NCI-H1105 (cell line): ENCODE measurements at places on chromosomes 1 and 21.
A peak's percentile ranks its signal among the peaks of the same experiment; 100 is the strongest.

- DNase-seq = no peak
Observed at GRCh38 chr1:46587069-46587468, 17.0 kb downstream of the MKNK1 start.

DNA sequence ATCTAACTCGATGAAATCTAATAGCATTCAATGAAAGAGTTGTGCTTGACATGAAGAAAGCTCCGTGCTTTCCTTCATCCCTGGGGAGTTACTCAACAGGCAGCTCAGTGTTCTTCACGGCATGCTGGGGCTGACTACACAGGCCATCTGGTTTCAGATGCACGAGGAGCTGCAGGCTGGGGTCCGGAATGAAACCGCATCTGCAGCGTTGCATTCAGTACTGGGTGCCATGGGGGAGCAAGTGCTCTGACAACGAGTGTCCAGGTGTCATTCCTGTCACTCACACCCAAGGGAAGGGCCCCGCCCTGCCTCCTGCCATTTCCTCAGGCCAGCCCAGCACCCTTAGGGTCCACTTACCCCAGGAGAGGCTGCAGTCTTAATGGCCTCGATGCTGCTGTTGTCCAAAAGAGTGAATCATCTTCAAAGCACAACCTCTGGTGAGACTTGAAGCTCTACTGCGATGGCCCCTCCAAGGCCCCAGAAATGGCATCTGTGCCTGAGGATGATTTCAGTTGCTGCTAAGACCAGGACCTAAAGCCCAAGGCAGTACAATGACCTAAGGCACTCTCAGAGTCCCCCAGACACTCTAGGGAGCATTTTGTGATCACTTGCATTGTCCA is 61.4 kb downstream of the STUM start:
- no peak for DNase-seq

- no peak for DNase-seq
Observed at GRCh38 chr1:177366091-177366490, 195.3 kb downstream of the BRINP2 start.

DNA sequence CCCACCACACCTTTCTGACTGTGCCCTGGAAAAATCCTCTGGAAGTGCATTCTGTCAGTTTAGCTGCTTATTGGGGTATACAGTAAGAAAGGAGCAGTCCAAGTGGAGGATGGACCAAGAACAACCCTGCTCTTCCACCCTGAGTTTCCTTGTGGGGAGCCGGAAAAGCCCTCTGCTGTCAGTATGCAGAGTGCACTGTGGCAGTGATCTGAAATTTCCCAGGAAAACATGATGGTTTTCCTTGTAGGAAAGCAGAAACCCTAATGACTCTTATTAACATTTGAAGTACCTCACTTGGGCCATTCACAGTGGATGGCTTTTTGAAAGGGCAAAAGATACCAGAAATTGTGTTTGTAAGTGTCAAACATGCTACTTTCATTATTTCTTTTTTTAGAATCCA is 20.5 kb downstream of the ELAVL4 start:
- DNase-seq = no peak

- DNase-seq = no peak
Observed at GRCh38 chr1:22141554-22142314, 1.2 kb downstream of the WNT4 start.

DNA sequence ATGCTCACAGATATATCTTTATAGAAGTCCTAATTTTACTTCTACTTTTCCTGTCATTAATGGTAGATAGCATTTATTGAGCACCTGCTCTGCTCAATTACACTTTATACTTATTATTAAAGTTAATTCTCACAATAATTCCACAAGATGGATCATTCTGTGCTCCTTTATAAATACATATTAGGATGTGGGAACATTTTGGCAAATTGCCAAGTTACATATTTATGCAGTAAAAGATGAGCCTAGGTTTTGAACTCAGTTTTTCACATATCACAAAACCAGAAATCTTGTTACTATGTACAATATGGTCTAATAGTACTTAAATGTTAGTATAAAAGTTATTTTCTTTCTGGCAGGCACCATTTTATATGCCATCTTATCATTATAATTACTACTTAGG is 895.0 kb upstream of the B3GALT2 start:
- DNase-seq = no peak

DNA sequence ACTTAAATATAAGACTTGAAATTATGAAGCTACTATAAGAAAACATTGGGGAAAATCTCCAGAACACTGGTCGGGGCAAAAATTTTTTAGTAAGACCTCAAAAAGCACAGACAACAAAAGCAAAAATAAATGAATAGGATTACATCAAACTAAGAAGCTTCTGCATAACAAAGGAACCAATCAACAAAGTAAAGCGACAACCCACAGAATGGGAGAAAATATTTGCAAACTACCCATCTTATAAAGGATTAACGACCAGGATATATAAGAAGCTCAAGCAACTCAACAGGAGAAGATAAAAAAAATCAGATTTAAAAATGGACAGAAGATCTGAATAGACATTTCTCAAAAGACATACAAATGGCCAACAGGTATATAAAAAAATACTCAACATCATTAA is 19.1 kb downstream of the UCHL5 start:
- no peak for DNase-seq

GRCh38 chr1:34060187-34060730 is 104.8 kb downstream of the CSMD2 start:
- DNase-seq = no peak

DNA sequence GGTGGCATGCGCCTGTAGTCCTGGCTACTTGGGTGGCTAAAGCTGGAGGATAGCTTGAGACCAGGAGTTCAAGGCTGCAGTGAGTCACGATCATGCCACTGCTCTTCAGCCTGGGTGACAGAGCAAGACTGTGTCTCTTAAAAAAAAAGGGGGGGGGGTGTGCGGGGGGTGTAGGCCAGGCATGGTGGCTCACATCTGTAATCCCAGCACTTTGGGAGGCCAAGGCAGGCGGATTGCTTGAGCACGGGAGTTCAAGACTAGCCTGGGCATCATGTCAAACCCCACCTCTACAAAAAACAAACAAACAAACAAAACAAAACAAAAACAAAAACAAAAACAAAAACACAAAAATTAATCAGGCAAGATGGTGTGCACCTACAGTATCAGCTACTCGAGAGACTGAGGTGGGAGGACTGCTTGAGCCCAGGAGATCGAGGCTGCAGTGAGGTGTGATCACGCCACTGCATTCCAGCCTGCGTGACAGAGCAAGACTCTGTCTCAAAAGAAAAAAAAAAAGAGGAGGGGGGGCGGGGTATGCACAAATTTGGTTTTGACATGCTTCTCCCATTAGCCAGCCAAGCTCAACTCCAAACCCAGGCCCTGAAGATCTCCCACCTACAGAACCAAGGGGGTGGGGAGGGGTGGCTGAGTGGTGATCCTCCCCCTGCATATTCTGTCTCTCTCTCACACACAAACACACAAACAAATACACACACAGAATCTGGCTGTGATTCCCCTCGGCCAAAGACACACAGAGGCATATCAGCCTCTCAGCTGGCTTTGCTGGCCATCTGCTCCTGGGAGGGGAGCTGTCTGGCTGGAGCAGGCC is 3.1 kb downstream of the PTAFR start:
- no peak for DNase-seq

- DNase-seq = peak; percentile 42
Observed at GRCh38 chr1:92749024-92749634, 35.8 kb downstream of the EVI5 start.

GRCh38 chr1:169601096-169601881 is 15.0 kb upstream of the F5 start:
- DNase-seq = no peak

GRCh38 chr1:182601416-182601786 is 2.8 kb downstream of the RGS16 start:
- peak; percentile 81 for DNase-seq

DNA sequence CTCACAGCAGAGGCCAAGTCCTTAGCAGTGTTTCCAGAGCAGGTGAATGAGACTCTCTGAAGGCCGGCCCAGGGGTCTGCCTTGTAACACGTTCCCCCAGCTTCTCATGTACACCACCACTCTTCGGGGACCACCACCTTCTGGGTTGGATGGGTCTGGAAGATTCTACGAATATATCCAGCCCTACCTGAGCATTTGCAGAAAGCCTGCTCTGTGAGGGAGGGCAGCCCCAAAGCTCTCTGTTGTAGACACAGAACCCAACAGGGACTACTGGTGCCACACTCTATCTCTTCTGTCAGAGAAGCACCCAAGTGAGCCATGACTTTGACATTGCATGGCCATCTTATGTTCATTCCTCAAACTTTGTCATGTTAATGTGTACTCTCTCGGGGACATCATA is 61.8 kb downstream of the CD247 start:
- DNase-seq = no peak

DNA sequence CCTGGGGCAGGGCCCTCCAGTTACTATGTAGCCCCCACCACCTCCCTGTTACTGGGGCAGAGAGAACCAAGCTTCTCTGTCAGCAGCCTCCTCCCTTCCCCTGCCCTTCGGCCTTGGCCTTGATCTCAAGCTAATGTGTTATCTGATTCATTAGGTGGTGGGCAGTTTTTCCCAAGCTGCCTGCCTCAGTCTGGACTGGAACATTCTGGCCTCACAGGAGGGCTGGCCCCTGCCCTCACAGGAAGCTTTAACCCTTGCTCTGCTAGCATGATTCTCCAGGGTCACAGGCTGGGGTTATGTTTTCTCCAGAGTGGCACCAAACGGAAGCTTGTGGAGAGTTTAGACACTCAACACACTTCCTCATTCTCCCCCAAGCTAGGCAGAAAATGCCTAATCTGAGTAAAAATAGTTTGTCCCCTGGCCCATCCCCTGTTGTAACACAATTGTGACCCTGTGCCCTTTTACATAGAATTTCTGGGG is 37.2 kb upstream of the SLC6A9 start:
- no peak for DNase-seq

DNA sequence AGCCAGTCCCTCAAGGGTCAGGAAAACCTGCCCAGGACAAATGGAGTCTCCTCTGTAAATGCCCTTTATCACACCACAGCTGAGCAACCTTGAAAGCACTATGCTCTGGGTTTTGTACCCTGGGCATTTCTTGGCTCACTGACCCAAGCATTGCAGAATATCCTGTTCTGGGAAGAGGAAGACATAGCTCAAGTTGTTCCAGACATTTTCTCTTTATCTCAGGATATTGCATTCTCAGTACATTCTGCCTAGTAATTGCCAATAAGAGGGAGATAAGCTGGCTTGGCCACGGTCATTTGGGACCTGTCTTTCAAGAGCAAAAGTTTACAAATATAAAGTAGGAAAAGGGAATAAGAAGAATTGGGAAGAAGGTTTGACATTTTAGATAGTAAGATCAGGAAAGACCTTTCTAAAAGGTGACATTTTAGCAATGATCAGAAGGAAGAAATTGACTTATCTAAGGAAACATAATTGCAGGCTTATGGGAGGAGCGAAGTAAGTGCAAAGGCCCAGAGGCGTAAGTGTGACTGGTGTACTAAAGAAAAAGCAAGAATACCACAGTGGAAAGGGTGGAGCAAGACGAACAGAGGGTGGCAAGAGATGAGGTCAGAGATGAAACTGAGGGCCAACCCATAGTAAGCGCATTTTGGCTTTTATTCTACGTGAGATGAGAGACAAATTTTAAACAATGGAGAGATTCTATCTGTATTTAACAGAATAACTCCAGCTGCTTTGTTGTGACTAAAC is 394.0 kb upstream of the CXADR start:
- no peak for DNase-seq

- DNase-seq = no peak
Observed at GRCh38 chr1:246271516-246271915, 235.6 kb downstream of the SMYD3 start.

DNA sequence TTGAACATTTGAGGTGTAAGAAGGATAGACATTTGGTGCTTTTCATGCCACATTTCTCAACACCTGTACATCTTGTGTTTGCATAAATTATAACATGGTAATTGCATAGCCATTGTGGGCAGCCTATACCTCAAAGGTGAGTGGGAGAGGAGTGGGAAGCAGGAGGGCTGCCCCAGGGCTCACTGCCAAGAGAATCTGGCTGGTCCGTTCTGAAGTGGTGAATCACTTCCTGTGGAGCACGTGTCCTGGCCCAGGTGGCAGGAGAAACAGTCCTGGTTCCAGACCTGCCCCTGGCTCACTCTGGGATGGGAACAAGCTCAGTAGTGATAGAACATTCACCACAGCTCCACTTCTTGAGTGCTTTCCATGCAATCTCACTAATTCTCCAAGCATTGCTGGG is 11.6 kb upstream of the OLFML2B start:
- peak; percentile 19 for DNase-seq

DNA sequence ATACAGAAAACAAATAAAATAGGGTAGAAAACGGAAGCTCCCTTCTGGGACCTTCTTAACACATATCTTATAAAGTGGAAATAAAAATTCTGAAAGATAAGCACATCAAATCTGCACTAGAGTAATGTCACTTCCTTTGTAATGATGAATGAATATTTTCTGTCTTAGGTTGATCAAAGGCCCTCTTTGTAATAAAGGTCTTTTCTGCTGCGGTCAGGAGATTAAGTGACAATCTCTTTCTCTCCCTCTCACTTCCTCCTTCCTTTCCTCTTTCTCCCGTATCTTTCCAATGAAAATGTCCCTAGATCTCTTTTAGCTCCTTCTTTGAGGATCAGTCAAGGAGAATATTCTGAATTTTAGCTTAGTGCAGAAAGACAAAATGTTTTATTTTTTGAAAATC is 33.8 kb downstream of the TMCO1 start:
- no peak for DNase-seq

DNA sequence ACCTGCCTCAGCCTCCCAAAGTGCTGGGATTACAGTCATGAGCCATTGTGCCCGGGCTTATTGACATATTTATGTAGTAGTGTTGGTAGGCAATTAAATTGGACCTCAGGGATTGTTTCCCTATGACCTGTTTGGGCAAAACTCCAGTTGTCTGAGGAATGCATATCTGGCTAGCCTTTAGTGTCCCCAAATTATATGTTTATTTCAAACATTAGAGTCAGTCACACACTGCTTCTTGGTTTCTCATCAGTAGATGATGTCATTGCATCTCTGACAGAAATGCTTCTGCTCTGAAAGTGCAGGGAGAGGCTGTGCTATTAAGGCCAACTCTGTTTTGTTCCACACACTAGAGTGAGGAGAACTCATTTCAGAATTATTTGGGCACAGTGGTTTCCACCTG is 12.5 kb downstream of the PIP5K1A start:
- DNase-seq = no peak

GRCh38 chr21:18164933-18165332 is 79.7 kb upstream of the CHODL start:
- DNase-seq = no peak
